GDM1 (cell line): ENCODE measurements at places on chromosomes 3 and 15.

DNA sequence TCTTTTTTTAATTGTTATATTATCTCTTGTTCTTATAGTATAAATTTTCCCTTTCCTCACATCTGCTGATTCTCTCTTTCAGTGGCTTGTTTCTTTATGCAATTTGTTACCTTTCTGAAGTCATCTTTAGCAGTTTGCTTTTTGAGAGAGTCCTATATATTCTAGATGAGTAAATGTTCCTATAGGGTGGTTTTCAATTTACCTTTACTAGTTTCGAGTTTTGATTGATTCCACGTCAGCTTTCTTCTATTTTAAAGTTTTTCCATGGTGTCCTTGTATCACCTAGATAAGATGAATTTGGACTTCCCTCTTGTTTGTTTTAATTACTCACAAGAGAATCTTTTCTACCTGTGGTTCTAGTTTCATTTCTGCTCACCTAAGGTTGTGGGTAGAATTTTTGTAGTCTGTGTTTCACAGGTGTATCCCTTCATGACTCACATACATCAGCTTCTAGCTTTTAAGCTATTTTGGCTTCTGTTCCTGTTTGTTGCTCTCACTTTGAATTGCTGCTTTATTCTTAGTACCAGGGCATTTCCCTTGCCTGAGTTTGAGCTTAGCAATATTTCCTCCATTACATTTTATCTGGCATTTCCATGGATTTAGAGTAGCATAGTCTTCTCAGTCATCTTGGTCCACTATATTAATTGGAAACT, 6.4 kb downstream of the TEX9 start:
- DNase-seq: no peak

- DNase-seq: no peak
Observed at GRCh38 chr15:100810831-100811230, 68.8 kb upstream of the ALDH1A3 start.

DNA sequence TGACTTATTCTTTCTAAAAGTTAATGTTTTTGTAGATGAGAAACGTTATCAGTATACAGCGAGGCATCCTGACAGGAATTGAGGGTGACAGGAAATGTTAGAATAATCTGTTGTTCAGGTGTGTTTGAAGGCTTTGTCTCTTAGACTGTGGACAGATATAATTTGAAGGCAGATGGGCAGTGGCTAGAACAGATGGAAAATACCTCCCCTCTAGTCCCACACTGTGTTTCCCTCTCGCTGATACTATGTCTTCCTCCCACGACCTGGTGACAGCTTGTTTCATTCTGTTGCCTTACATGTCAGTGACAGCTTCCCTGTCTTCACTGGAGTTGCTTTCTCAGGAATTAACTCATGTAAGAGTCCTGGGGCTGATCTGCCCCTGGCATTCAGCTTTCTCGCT, 125.3 kb downstream of the MYRIP start:
- DNase-seq: no peak

GRCh38 chr3:127824151-127824825, 2.0 kb upstream of the MGLL start:
- no peak for DNase-seq

GRCh38 chr15:75008629-75009326, 13.4 kb downstream of the SCAMP5 start:
- DNase-seq: no peak

GRCh38 chr3:194262925-194263305, 88.2 kb downstream of the CPN2 start:
- no peak for DNase-seq

DNA sequence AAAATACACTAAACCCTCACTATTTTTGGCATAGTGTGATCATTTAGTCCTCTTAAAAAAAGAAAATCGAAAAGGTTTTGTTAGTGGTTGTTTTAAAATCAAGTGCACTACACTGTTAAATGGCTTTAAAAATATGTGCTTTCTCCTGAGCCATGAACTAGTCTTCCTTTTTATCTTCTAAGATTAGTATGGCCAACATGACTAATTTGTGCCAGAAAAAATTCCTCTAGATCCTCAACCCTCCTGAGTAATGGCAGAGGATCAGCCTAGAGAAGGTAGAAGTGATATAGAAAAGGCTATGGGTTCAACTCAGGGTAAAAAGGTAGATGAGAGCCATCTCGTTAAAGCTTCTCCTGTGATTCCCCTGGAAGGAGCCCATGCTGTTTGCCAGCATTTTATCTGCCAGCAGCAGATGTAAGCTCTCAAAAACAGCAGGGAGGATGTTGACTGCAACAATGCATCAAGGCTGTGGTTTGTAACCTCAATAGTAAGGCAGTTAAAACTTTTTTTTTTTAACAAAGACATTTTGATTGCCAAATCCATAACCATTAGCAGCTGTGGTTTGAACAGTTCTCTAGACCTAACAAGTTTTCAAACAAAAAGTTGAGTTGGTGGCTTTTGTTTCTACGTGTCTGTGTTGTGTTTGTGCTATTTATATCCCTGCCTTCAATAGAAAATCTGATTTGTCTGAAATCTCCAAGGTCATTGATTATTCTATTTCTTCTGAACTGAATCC, 30.2 kb upstream of the ZNF609 start:
- DNase-seq: peak; percentile 50

DNA sequence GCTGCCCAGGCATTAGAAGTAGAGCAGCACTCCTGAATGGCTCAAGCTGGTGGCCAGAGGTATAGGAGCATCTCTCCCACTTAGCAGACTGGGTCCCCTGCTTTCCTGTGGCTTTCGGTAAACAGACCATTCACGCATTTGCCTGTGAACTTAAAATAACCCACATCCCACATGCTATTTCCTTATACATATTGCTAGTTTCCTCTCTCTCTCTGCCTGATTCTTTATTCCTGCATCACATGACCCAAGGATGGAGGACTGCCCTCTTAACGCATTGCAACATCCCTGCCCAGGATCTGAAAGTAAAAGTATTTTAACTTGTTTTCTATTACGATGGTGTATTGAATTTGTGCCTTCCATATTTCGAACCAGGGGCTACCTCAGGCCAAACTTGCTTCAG, 43.4 kb upstream of the NLGN1 start:
- DNase-seq: no peak

DNA sequence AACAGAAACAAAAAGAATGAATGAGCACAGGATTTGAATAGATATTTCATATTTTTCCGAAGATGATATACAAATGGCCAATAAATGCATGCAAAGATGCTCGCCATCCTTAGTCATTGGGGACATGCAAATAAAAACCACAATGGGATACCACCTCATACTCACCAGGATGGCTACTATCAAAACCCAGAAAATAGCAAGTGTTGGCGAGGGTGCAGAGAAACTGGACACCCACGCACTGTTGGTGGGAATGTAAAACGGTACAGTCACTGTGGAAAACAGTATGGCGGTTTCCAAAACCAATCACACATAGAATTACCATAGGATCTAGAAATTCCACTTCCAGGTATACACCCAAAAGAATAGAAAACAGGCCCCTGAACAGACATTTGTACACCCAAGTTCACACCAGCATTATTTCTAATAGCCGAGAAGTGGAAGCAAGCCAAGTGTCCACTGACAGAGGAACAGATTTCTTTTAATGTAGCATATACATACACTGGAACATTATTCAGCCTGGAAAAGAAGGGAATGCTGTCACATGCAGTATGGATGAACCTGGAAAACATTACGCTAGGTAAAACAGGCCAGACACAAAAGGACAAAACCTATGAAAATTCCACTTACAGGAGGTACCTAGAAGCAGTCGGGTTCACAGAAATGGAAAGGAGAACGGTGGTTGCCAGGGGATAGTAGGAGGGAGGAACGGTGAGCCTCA, 3.6 kb downstream of the RNF168 start:
- DNase-seq: no peak

GRCh38 chr3:98846101-98846500, 55.4 kb downstream of the DCBLD2 start:
- no peak for DNase-seq

- DNase-seq: no peak
Observed at GRCh38 chr3:63450634-63451363, 172.7 kb downstream of the SYNPR start.

DNA sequence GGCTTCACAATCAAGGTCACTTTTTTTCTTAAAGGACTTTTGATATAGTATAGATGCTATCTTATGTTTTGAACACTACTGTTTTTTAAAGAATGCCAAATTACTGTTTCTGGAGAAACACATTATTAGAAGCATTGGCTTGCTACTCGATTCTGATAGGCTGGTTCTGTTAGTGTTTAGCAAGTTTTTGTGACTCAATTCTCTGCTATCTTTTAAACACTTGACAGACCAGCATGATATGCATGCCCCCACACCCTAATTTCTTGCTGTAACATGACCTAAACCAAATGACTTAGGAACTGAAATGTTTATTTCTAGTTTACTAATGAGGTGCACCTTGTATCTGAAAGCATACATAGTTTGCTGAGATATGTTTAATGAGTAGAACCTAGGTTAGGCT, 5.5 kb upstream of the IL20RB start:
- no peak for DNase-seq

- peak; percentile 54 for DNase-seq
Observed at GRCh38 chr15:101255615-101256241, 3.9 kb upstream of the CHSY1 start.

GRCh38 chr3:157857440-157857839, 248.8 kb downstream of the SHOX2 start:
- no peak for DNase-seq

GRCh38 chr15:83745771-83746170, 91.8 kb downstream of the ADAMTSL3 start:
- DNase-seq: no peak

GRCh38 chr3:117719316-117719926, 1009.8 kb downstream of the TUSC7 start:
- no peak for DNase-seq

- DNase-seq: no peak
Observed at GRCh38 chr3:110869736-110870135, 201.9 kb upstream of the NECTIN3 start.

DNA sequence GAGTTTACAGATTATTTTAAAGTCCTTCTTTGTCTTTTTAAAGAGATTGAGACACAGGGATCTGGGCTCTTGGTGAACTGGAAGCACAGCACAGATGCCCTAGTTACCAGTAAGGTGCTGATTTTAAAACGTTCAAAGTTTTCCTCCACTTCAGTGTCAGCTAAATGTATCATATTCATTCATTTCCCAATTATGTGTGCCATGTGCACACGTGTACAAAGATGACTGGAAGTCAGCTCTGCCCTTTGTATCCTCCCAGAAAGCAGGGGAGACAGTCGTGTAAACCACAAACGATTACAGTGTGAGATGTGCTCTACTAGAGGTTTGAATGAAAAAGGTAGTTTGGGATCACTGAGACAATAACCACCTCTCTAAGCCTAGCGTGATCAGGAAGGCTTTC, 730 bp downstream of the ZKSCAN7 start:
- DNase-seq: no peak

DNA sequence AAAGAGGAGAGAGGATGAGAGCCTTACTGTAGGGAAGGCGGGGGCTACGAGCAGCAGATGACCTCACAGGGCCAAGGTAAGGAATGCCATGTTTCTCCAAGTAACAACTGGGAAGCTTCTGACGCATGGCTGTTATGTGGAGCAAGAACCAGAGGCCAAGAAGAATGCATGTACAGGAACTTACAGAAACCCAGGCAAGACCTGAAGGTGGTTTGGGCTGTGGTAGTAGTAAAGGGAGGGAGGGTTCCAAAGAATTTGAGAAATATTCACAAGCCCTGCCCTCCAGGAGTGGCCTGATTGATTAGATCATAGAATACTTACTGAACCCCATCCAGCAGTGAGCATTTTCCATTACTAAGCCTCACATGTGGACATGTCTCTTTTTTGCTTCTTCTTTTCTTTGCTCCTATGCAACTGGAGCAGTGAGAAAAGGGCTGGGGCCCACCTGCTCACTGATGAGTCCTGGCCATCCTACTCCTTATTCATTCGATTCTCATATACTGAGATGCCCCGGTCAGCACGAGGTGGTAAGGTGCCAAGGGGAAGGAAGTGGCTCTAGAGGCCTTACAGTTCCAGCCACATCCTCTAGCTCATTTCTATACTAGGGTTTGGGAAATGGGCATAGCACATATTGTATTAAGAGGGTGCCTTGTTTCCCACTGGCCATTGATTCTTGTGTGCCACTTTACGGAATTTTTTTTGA, 8.3 kb upstream of the SLC12A8 start:
- DNase-seq: no peak

- DNase-seq: no peak
Observed at GRCh38 chr15:29590701-29591100, 231.6 kb downstream of the TJP1 start.

DNA sequence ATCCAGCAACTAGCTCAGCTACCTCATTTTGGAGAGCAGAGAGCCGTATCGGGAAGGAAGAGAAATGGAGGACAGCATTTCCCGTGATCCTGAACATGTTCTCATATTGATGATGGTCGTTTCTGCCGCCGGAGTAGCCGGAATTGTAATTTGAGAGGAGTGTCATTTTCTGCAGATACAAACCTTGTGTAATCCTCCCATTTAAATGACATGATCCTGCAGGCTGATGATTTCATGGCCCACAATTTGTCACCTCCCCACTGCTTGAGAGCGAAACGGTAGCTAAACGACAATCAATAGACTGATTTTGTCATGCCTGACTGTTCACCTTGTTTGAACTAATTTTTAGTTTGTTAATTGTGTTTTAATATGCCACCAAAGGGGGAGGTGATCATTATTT, 126.5 kb upstream of the CNTN6 start:
- DNase-seq: no peak

DNA sequence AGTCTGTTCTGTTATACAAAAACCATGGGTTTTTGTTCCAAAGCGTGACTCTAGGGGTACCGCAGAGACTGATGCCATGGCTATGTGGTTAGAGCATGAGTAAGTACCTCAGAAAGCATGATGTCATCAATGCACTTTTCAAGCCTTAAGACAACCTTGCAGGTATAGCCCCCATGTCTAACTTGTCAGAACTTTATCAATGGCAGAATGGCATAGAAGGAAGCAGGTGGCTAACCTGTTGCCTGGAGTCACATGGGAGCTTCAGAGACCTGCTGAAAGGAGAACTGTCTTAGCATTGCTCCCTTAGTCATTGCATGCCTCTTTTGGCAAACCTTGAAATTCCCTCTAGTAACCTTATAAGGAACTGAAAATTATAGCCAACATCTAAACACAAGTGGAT, 52.5 kb downstream of the EOMES start:
- DNase-seq: no peak

DNA sequence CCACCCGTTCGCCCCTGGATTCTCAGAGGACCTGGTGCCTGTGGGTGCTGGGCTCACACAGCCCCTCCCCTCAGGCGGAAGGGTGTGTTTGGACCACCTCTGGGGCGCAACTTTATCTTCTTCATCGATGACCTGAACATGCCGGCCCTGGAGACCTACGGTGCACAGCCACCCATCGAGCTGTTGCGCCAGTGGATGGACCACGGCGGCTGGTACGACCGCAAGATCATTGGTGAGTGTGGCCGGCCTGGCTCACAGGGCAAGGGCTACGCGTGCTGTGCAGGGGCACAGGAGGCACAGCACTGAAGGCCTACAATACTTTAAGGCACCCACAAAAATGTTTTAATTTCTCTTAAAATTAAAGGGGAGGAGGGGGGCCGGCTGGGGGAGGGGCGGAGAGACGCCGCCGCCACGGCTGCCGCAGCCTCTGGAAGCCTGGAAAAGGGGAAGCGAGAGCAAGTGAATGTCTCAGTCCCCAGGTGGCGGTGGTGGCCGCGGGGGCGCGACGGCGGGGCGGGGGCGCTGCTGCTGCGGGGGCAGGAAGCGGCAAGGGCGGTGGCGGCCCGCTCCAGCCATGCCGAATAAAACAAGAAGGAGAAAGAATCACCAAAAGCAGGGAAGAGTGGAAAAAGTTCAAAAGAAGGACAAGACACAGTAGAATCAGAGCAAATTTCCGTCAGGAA, 56.8 kb downstream of the DNAH1 start:
- peak; percentile 7 for DNase-seq

- no peak for DNase-seq
Observed at GRCh38 chr3:77530870-77531269, 491.0 kb downstream of the ROBO2 start.
